ENCODE measurements at places on chromosomes 11 and 22. TPM values are rescaled to one million over a fixed set of nuclear protein-coding genes. Genes with fewer than 3 reads are reported as not detected.

DNA sequence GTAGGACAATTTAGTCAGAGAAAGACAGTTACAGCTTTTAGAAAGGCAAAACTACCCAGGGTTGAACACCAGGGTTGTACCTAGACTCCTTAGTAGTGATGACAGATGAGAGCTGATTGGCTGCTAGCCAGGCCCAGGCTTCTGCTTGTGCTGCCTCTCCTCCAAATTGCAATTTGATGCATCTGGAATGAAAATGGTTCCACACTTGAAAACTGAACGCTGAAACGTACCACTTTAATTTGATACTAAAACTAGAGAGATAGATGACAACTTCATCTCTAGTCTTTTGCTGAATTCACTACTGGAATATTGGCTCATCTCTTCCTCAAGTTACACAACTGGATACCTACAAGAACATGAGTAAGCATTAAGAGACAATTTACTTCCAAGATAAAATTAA lies 19.2 kb upstream of the FNBP4 start:
- no peaks in the 10 kb centered on the region for H3K27me3 ChIP-seq
- H3K4me3 ChIP-seq: no peak overlapping the region
- peak overlapping the region; percentile 65 for H3K27ac ChIP-seq
- peaks cover 7% of the 10 kb centered on the region for H3K4me1 ChIP-seq
- peak; percentile 68 for DNase-seq
- H3K36me3 ChIP-seq: peaks cover 100% of the 10 kb centered on the region

- no peaks in the 10 kb centered on the region for H3K36me3 ChIP-seq
- peaks cover 12% of the 10 kb centered on the region for H3K4me1 ChIP-seq
- H3K27ac ChIP-seq: no peak overlapping the region
These were observed 30.7 kb downstream of the SERPINH1 start for GRCh38 chr11:75592715-75593114.

Gene FOLR1
- total RNA-seq: 0.23 TPM

DNA sequence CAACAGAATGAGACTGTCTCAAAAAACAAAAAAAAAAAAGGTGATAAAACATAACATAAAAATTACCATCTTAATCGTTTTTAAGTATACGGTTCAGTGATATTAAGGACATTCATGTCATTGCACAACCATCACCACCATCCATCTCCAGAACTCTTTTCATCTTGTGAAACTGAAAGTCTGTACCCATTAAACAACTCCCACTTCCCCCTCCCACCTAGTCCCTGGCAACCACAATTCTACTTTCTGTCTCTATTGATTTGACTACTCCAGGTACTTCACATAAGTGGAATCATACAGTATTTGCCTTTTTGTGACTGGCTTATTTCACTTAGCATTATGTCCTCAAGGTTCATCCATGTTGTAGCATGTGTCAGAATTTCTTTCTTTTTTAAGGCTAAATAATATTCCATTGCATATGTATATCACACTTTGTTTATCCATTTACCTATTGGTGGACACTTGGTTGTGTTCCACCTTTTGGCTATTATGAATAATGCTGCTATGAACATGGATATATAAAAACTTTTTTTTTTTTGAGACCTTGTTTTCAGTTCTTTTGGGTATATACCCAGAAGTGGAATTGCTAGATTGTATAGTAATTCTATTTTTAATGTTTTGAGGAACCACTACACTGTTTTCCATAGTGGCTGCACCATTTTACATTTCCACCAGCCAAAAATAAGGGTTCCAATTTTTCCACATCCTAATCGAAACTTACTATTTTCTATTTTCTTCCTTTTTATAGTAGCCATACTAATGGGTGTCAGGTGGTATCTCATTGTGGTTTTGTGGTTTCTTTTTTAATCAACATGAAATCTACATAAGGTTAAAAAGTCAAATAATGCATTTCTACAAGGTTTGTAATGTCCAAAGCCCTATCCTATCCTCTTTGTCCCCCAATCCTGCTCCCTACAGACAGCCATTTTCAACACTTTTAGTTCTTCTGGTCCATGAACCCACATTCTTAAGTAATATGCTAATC lies 23.4 kb upstream of the PIK3C2A start:
- no peak for DNase-seq
- no peaks in the 10 kb centered on the region for H3K27me3 ChIP-seq
- no peak overlapping the region for H3K27ac ChIP-seq
- no peak overlapping the region for H3K4me3 ChIP-seq
- no peaks in the 10 kb centered on the region for H3K4me1 ChIP-seq

Gene MMP10
- total RNA-seq: not detected

GRCh38 chr11:76891285-76891684 lies 30.6 kb downstream of the ACER3 start:
- no peak overlapping the region for H3K4me3 ChIP-seq
- H3K4me1 ChIP-seq: no peaks in the 10 kb centered on the region
- DNase-seq: no peak

DNA sequence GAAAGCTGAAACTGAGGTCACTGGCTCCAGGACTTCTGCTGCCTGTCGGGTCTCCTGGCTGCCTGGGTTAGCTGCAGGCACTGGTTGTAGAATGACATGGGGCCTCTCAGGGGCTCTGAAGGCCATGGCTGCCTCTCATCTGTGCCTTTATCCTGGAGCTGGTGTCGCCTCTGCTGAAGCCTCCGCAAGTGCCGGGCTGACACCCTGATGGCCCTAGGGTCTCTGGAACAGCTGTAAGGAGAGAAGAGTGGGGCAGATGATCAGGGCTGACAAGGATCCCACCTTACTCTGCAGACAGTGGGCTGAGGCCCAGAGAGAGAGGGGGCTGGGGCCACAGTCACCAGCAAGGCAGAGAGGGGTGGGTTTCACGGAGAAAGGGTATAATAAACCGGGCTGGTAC lies 4.6 kb downstream of the PLA2G3 start:
- H3K4me1 ChIP-seq: no peaks in the 10 kb centered on the region
- peaks cover 19% of the 10 kb centered on the region for H3K27me3 ChIP-seq
- H3K27ac ChIP-seq: no peak overlapping the region

Gene PIWIL4
- total RNA-seq: 1.2 TPM

DNA sequence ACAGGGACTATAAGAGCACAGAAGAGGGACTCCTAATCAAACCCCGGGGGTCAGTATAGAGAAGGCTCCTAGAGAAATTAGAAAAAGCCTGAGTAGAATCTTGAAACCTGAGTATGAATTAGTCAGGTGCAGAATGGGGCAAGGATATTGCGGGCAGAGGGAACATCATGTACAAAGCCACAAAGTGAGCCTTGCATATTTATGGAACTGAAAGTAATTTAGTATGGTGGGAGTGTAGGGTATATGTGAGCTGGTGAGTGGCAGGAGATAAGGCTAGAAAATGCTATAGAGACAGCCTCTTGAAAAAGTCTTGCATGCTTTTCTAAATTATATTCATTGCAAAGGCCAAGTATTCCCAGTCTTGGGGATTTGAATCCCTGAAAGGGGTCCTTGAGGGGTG lies 93.7 kb downstream of the STIM1 start:
- H3K36me3 ChIP-seq: no peaks in the 10 kb centered on the region
- H3K4me3 ChIP-seq: no peak overlapping the region
- peak overlapping the region; percentile 83 for H3K27ac ChIP-seq

DNA sequence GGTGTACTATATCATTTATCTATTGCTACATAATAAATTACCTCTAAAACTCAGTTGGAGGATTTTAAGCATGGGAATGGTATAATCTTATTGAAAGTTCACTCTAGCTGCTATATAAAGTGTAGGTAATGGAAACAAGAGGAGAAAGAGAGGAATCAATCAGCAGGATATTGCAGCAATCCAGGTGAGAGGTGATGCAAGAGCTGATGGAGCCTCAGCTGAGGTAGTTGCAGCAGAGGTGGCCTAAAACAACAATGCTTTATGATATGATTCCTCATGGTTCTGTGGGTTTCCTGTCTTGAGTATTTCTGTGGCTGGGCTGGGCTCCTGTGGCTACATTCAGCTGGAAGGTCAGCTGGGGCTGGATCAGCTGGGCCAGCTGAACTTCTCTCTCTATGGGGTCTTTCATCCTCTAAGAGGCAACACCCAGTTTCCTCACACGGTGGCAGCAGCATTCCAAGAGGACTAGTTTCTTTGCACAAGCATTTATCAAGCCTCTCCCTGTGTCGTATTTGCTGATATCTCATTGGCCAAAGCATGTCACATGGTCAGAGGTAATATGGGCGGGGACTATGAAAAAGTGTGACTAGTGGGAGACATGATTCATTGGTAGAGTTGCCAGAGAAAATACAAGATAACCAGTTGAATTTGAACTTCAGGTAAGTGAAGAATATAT lies 135.4 kb upstream of the LARGE1 start:
- no peaks in the 10 kb centered on the region for H3K36me3 ChIP-seq
- no peaks in the 10 kb centered on the region for H3K27me3 ChIP-seq
- no peak overlapping the region for H3K27ac ChIP-seq
- H3K4me3 ChIP-seq: no peak overlapping the region
- no peak for DNase-seq

Gene ABCC8
- total RNA-seq: 4.9 TPM

DNA sequence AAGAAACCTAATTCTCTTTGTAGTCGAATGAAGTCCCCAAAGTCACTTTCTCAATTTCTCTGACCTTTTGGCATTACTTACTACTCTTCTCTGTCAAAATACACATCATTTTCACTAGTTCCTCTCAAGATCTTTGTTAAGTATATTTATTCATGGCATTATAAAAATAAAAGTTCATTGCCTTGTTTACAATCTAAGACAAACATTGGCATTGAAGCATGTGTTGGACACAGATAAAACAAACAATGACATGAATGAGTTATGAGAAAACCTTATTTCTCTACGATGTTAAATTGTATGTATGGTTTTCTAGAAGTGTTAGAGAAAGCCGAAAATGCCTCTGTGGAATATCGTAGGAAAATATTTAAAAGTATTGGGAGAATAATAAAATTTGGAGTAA lies 8.6 kb upstream of the OR51G1 start:
- H3K36me3 ChIP-seq: no peaks in the 10 kb centered on the region
- no peaks in the 10 kb centered on the region for H3K27me3 ChIP-seq
- H3K27ac ChIP-seq: no peak overlapping the region
- no peaks in the 10 kb centered on the region for H3K4me1 ChIP-seq
- no peak overlapping the region for H3K4me3 ChIP-seq

DNA sequence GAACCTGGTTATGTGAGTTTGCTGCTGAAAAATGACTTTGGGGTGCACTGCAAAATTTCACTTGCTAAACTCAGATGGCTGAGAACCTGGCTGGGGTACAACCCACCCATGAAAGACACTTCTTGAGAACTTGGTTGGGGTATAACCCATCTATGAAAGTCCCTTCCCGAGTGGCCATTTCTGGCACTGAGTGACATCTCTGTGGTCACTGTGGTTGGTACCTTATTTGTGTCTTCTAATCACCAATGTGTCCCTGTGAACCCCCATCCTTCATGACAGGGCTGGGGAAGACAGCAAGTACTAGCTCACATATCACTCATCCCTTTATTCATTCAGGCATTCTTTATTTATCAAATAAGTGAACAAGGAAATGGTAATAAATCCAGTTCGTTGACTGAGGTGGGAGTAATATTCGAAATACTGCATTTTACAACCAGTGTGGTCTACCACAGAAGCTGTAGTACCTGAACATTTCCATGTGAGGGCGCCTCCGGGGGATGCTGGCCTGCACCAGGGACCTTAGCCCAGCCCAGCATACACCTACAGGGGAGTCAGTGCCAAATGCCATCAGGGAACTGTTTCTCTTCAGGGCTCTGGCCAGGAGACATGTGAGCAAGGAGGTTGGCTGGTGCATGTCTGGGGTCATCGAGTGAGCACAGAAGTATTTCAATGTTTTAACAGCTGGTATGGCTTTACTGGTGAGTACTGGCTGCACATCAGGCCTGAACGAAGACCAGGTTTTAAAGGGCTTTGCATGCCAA lies 122.1 kb downstream of the CSNK2A3 start:
- no peak overlapping the region for H3K4me3 ChIP-seq
- peaks cover 14% of the 10 kb centered on the region for H3K4me1 ChIP-seq
- no peak for DNase-seq

GRCh38 chr11:14232652-14233051 lies 126.3 kb downstream of the RRAS2 start:
- H3K27me3 ChIP-seq: no peaks in the 10 kb centered on the region
- DNase-seq: no peak
- peaks cover 7% of the 10 kb centered on the region for H3K4me1 ChIP-seq
- H3K27ac ChIP-seq: no peak overlapping the region
- no peaks in the 10 kb centered on the region for H3K36me3 ChIP-seq

DNA sequence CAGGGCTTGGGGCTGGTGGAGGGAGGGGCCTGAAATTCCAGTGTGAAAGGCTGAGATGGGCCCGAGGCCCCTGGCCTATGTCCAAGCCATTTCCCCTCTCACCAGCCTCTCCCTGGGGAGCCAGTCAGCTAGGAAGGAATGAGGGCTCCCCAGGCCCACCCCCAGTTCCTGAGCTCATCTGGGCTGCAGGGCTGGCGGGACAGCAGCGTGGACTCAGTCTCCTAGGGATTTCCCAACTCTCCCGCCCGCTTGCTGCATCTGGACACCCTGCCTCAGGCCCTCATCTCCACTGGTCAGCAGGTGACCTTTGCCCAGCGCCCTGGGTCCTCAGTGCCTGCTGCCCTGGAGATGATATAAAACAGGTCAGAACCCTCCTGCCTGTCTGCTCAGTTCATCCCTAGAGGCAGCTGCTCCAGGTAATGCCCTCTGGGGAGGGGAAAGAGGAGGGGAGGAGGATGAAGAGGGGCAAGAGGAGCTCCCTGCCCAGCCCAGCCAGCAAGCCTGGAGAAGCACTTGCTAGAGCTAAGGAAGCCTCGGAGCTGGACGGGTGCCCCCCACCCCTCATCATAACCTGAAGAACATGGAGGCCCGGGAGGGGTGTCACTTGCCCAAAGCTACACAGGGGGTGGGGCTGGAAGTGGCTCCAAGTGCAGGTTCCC lies at the start of gene APOC3:
TSS of gene APOC3 (plus strand) at position 383 of the 659 bp plus-strand sequence. CDS start 676 bp downstream, outside the sequence.
- H3K27ac ChIP-seq: no peak within 1 kb of the TSS
- H3K36me3 ChIP-seq: no peaks in the 10 kb centered on the region
- peaks cover 2% of the 10 kb centered on the region for H3K4me1 ChIP-seq
- no peak within 1 kb of the TSS for H3K4me3 ChIP-seq

GRCh38 chr11:80388130-80388529 lies 947.3 kb upstream of the TENM4 start:
- no peak for DNase-seq
- H3K36me3 ChIP-seq: no peaks in the 10 kb centered on the region
- no peaks in the 10 kb centered on the region for H3K4me1 ChIP-seq
- no peak overlapping the region for H3K27ac ChIP-seq
- no peak overlapping the region for H3K4me3 ChIP-seq

Gene TRIM6
- 0.70 TPM for total RNA-seq

DNA sequence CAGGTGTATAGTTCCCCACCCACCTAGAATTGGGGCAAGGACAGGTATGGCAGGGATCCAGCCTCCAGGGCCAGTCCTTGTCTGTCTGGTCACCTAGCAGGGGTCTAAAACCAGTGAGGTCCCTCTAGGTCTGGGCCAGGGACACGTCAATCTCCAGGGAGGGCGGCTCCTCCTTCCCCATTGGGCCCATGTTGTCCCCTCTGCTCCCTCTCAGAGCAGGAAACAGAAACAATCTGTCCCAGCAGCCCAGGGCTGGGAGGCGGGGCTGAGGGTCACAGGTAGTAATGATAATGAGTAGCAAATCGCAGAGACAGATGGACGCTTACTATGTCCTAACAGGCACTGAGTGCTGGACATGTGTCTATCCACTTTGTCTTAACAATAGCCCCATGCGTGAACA lies 22.8 kb upstream of the SYT7 start:
- no peaks in the 10 kb centered on the region for H3K27me3 ChIP-seq
- DNase-seq: no peak
- no peaks in the 10 kb centered on the region for H3K36me3 ChIP-seq
- H3K4me1 ChIP-seq: peaks cover 14% of the 10 kb centered on the region

- H3K27ac ChIP-seq: no peak overlapping the region
- DNase-seq: no peak
- no peak overlapping the region for H3K4me3 ChIP-seq
- peaks cover 23% of the 10 kb centered on the region for H3K4me1 ChIP-seq
- H3K36me3 ChIP-seq: peaks cover 48% of the 10 kb centered on the region
These were observed 4.9 kb downstream of the RIC8A start for GRCh38 chr11:212150-213100.

Gene PLAAT2
- not detected for total RNA-seq

All from heart right ventricle (tissue), 16 donors.